Epithelial cell of prostate (primary cell): ENCODE measurements at places on chromosomes 3 and 15.

DNA sequence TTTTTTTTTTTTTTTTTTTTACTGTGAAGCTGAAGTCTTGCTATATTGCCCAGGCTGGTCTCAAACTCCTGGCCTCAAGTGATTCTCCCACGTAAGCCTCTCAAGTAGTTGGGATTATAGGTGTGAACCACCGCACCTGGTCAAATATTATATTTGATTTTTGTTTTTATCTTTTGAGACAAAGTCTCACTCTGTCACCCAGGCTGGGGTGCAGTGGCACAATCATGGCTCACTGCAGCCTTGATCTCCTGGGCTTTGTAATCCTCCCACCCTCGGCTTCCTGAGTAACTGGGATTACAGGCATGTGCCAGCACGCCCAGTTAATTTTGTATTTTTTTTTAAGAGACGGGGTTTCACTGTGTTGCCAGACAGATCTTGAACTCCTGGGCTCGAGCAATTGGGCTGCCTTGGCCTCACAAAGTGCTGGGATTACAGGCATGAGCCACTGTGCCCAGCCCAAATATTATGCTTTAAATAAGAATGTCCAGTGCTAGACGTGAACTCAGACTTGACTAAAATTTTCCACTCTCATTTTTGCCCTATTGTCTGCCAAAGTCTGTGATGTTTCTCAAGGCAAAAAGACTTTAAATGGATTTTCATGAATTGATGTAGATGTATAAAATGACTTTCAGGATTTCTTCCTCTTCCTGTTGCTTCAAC, 33.4 kb upstream of the CRBN start:
- DNase-seq: no peak

DNA sequence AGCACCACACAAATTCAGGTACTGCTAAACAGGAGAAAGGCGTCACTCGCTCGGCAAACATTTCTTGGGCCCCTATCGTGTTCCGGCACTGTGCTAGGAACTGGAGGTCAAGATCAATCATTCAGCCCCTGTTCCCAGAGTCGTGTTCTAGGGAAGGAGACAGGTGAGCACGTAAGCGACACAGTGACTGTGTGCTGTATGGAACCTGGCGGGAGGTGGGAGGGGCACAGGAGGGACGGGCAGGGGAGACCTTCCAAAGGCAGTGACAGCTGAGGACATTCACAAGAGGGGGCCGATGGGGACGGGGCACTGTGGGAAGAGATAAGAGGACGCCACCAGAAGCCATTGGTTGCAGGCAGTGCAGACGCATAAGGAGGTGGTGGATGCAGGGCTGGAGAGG, 32.2 kb downstream of the BDH1 start:
- DNase-seq: no peak

DNA sequence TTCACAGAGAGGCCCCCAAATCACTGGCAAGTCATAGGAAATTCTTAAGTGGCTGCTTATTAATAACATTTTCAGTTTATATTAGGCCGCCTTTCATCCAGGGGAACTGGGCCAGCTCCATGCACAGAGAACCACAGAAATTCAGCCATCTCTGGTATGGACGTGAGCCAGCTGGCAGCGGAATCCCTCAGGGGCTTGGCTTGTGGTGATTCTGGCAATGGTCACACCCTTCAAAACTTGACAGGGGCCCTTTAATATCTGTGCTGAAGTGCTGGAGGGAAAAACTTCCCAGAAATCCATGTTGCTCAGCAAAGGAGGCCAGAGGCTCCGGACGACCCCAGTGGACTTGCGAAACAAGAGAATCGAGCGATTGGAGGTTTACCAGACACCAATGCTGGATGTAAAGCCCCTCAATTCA, 11.3 kb downstream of the PRICKLE2 start:
- no peak for DNase-seq

DNA sequence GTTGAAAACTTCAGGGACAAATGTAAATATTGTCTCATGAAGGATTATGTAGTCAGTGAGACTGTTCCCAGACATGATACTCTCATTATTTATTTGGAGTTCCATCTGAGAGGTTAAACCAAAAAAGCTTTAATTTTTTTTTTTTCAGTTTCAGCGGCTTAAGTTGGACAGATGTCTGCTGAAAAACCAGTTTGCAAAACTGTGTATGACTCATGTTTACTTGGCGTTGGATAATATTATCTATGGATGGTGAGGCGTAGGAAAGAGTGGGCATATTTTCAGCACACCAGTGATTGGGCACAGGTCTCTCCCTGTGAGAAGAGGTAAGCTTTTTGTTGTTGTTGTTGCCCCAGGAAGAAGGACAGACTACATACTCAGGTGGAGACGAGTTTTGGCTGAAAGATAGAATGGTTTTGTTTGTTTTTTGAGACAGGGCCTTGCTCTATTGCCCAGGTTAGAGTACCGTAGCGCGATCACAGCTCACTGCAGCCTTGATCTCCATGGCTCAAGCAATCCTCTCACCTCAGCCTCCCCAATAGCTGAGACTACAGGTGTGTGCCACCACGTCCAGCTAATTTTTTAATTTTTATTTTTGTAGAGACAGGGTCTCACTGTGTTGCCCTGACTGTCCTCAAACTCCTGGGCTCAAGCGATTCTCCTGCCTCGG, 16.4 kb upstream of the ANXA2 start:
- DNase-seq: no peak

DNA sequence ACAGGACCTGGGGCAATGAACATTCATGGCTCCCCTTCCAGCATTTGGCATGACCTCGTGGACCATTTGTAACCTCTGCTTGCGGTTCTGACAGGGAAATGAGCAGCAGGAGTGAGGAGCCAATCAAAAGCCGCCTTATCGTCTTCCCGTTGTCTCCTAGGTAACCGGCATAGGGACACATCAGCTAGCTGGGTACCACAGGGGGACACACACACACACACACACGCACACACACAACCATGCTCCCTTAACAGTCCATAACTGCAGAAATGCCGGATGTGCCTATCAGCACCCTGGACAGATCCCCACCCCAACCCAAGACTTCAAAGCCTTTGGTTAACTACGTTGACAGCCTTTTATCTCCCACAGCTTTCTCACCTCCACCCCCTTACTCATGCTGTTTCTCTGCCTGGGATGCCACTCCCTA, 53.4 kb upstream of the CCDC174 start:
- no peak for DNase-seq

DNA sequence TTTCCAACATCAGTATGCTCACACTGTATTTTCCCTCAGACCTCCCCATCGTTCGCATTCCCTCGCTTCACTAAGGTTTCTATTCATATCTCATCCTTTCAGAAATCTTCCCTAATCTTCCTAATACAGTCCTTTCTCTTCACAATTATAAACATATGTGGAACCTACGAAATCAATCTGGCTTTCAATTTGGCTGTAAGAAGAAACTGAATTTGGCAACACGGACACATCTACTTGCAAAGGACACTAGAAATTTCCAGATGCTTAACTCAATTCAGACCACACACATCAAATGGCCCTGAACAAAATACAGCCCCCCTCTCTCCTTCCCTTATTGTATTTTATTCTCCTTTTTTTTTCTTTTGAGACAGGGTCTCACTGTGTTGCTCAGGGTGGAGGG, 39.1 kb upstream of the TM4SF19 start:
- DNase-seq: no peak

DNA sequence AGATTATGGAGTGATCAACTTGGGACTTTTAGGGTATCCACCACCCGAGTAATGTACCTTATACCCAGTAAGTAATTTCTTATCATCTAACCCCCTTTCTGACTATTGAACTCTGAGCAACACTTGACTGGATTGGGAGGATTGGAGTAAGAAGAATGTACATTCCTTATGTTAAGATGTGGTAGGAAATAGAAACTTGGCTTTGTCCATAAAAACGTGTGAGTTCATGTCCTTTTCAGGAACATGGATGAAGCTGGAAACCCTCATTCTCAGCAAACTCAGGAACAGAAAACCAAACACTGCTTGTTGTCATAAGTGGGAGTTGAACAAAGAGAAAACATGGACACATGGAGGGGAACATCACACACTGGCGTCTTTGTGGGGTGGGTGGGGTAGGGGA, 112.3 kb downstream of the PTPRG start:
- no peak for DNase-seq

DNA sequence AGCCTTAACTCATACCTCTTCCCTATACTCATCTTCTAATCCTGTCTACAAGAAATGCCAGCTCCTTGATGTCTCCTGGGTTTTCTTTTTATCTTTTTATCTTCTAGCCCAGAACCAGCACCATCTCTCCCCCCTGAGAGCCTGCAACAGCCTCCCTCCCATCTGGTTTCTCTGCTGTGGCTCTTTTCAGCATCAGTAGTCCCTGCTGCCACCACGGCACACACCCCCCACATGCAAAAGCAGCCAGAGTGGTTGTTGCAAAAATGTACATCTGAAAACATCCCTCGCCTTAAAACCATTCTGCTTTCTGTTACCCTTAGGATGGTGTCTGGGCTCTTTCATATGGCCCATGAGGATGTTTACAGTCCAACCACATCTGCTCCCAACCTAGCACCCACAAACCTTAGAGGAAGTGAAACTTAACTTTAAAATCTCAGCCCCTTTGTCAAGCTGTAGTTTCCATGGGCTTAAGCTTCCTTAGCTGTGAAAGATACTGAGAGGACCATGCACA, 775 bp downstream of the TTC21A start:
- no peak for DNase-seq

DNA sequence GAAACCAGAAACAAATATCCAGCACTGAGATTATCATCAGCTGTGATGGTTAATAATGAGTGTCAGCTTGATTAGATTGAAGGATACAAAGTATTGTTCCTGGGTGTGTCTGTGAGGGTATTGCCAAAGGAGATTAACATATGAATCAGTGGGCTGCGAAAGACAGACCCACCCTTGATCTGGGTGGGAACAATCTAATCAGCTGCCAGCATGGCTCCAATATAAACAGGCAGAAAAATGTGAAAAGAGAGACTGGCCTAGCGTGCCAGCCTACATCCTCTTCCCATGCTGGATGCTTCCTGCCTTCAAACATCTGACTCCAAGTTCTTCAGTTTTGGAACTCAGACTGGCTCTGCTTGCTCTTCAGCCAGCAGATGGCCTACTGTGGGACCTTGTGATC, 869.5 kb downstream of the SI start:
- no peak for DNase-seq

DNA sequence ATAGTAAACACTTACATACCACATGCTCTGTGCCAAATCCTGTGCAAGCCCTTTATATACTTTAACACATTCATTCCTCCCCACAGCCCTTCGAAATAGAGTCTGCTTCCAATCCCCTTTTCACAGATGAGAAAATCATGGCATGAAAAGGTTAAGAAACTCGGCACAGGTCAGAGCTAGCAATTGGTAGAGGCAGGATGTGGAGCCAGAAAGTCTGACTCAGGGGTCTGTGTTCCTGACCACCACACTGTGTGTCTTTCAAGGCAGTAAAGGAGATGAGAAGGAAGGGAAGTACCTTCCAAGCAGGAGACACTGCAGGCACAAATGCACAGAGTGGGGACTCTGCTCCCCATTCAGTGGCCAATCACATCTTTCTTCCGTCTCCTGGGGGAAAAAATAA, 61.1 kb downstream of the SCN11A start:
- DNase-seq: no peak

DNA sequence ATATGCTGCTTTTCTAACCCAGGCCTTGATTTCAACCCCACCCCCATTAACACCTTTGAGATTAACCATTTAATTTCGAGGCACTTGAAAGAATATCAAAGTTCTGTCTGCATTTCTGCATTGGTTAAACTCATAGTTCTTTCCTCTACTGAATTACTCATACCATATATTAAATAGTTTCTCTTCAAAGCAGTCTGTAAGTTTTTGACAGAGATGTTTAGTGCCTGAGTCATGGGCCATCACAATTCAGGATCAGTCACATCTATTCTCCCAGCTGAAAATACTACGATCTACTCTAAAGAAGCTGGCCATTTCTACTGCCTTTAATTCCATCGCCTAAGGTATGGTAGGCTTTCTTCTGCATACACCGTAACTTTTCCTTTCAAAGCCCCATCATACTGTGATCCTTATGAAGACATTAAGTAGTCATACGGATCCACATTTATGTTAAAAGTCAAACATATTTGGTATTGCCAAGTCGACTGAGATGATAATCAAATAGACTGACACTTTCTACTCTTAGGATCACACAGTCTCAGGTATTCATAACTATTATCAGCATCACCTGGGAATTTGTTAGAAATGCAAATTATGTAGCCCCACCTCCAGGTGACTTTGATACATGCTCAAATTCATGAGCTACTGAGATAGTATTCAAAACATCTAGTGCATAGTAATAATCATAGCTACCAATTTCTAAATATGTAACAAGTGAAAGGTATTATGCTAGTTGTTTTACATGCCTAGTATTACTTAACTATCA, 489.4 kb upstream of the IL12A start:
- DNase-seq: no peak

DNA sequence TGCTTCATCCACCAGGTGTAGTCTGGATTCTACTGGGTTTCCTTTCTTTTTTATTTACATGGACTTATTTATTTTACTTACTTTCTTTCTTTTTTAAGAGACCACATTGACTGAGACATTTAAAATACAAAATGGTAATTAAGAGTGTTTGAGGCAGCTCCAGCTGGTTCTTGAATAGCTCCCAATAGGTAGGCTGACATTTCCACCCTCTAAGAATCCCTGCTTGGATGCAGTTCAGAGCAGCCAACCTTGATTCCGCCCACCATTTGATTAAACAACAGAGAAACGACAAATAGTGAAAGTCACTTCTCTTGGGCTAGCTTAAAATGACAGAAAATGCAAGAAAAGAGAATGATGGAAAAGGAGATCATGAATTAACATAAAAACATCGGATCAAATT, 270.5 kb downstream of the TUSC7 start:
- no peak for DNase-seq

DNA sequence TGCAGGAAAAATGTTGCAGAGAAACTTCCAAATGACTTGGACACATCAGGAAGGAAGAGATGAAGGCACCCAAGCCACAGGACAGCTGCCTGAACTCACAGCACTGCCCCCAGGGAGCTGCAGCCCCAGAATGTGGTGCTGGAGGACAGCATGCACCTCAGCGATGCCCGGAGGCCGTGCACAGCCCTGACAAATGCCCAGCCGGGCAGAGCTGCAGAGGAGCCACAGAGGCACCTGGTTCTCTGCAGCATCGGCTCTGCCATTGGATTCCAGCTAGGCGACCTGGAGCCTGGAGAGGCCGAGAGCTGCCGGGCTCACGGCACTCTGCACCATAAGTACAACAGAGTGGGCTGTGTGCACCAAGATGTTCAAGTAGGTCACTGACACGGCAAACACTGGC, 97.5 kb downstream of the OCA2 start:
- DNase-seq: no peak
